ENCODE measurements at places on chromosomes 3 and 15.
A peak's percentile ranks its signal among the peaks of the same experiment; 100 is the strongest.

GRCh38 chr3:81500039-81500438 lies 261.4 kb downstream of the GBE1 start:
- no peak for DNase-seq

GRCh38 chr15:69838994-69839393 lies 258.7 kb downstream of the TLE3 start:
- DNase-seq, result no peak

DNA sequence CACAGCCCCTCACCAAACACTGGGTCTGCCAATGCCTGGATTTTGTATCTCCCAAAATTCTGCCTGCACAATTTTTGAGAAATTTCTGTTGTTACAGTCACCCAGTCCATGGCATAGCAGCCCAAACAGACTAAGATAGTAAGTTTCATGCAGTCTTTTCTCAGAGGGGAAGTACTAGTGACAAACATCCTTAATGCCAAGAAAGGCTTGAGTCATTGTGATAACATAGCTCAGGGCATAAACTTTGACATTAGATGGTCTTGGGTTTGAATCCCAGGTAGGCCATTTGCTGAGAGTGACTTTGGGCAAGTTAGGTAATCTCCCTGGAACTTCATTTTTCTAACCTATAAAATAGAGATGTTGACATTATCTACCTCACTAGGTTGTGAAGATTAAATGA lies 36.1 kb upstream of the PFN2 start:
- no peak for DNase-seq

DNA sequence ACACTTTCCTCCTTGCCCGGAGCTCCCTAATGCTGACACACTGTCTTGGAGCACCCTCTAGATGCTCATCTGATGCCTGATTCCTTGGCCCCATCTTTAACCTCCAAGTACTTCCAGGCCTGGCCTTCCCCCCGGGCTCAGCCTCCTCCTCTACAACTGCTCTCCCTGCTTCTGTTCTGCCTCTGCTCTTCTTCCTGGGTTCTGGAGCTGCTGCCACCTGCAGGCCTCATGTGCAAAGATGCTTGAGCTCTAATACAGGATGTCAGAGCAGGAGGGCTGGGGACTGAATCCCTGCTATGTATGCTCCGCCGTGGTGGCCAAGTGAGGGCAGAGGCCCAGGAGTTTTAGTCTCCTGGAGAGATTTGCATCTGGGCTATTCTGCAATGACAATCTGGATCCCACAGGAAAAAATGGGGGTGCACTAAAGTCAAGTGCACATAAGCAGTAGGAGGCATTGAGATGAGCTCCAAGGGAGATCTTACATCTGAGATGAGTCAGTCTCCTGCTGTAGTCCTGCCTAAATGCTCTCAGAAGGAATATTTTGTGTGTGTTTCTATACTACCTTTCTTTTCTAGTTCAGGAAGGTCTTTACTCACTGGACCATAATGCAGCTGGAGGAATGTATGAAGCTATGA lies 296.3 kb downstream of the UACA start:
- DNase-seq, result peak; percentile 62

Measured in cerebellar cortex (tissue), 1 donor.